ENCODE measurements at places on chromosomes 11 and 22.
A peak's percentile ranks its signal among the peaks of the same experiment; 100 is the strongest.

GRCh38 chr22:19448739-19449421, 1.4 kb upstream of the C22orf39 start:
- DNase-seq = no peak

- no peak for DNase-seq
Observed at GRCh38 chr22:32043391-32043790, 330 bp downstream of the SLC5A1 start.

DNA sequence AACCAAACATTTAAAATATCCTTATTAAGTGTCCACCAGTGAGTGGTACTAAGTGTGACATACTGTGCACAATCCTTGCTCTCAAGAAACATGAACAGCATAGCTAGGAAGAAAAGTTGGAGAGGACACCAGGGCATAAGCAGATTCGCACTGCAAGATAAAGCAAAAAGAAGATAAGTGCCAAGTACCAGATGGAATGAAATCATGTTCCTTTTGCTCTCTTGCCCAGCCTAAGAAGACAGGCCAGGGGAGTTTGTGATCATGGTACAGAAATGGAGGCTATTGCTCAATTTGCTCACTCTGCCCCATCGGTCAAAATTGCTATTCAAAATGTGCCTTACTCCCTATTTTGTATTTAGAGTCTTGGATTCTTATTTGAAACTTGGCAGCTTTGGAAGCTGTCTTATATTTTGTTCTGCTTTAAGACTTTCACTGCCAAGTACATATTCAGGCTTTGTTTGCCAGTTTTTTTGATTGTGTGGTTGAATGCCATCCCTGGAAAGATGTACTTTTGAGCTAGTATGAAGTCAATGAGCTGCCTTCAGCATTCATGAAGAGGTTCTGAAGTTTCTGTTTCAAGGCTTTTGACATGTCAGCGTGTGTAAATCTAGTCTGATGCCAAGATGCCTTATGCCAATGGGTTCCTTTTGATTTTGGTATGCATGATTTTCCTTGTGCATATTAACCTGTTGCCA, 90.3 kb downstream of the PAX6 start:
- no peak for DNase-seq

GRCh38 chr11:35235936-35236666, 97.1 kb downstream of the CD44 start:
- DNase-seq = no peak

DNA sequence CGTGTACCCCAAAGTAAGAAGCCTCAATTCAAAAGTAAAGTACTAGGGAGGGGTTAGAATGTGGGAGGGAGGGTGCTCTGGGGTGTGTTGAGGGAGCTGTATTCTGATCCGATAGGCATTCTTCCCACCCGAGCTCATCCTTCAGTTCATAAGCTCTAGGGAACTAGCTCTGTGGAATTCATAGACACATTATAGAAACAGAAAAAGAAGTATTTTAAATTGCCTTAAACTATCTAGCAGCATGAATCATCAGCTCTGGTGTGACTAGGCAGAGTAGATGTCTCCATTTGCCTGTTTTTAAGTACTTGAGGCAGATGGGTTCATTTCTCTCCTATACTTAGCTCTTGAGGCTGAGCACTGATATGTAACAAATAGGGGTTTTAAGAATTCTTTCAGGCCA, 7.3 kb upstream of the SGSM3 start:
- DNase-seq = no peak

DNA sequence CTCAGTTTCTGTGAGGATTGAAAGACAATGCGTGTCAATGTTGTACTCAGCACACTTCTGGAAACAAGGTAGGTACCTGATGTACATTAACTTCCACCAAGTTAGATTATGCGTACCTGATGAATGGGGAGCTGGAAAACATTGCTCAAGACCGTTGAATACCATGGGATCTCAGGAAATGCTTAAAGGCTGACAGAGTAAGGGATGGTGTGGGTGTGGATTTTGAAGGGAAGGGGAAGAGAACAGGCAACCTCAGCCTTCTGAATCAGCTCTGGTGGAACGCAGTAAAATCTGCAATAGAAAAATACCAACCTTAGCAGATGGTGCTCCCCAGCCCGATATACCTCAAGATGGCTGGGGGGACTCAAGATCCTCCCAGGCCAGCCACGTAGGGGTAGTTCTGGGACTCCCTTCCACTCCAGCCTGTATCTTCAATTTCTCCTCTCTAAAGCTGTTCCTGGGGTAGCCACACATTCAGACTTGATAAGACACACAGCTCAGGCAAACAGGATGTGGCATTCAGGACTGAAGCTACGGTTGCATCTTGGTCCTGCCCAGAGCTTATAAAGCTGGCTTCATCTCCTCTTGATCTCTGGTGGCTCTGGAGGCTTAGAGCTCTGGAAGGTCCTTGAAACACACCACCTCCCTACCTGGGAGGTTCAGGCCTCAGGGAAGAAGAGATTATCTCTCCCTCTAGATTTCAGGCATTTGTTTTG, 111.8 kb downstream of the CTNND1 start:
- DNase-seq = no peak

GRCh38 chr11:7019500-7020182, 505 bp downstream of the ZNF214 start:
- peak; percentile 73 for DNase-seq

DNA sequence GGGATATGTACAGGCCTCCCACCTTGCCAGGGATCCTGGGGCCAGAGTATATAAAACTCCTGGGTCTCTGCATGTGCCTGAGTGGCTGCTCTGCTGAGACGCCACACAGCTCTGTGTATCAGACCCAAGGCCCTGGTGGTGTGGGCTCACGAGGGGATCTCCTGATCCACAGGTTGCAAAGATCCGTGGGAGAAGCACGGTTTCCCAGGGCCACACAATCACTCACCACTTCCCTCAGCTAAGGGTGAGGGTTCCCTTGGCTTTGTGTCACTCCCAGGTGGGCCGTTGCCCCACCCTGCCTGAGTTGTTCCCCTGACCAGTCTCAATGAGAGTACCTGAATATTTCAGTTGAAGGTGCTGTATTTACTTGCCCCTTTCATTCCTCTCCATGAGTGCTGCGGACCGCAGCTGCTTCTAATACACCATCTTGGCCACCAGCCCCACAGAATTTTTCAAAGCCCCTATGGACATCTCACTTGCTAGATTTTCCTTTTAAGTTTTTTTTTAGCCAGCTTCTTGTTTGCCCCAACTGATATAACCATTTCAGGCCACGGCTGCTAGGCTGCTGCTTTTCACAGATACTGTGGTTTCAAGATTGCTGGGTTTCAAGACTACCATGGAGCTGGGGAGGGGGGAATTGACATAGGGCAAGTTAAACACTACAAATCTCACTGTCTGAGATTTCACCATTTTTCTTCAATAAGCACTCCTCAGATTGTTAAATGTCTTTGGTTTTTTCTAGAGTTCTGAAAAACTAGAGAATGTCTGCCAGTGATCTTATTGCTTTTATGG, 13.7 kb upstream of the DEPDC7 start:
- DNase-seq = no peak
